ENCODE measurements at places on chromosomes 5 and 9.

GRCh38 chr5:53366245-53366644 lies 114.2 kb upstream of the FST start:
- no peak for DNase-seq

DNA sequence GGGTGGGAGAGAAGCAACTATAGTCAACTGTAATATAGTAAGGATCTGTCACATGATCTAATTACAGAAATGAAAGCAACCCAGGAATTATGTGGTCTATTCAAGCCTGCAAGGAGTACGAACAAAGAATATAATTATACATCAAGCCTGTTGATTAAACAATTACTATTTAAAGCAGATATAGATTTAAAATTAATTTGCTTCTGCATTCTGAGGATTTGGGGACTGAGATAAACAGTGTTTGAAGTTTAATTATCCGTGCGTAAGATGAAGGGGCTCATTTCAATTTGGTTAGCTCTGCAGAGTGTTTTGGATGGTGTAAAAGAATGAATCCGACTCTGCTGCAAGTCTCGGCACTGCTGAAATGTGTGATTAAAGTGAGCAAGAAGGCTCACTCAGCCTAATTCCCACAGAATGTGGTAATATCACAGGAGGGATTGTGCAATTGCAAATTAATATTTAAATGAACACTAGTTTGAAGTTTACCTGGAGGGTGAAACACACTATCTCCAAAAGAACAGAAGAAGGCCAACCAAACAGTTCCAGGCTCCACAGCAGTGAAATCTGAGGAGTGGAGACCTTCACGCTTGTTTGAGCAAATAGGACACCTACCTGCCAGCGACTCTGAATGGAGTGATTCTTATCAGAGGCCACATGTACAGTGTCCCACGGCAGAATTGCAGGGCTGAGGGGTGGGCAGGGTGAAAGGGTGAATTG lies 420.6 kb upstream of the SLC30A5 start:
- DNase-seq, result no peak

GRCh38 chr5:96904054-96904931 lies 28.0 kb downstream of the ERAP2 start:
- no peak for DNase-seq

GRCh38 chr5:124706729-124707361 lies 39.6 kb downstream of the ZNF608 start:
- DNase-seq, result no peak

DNA sequence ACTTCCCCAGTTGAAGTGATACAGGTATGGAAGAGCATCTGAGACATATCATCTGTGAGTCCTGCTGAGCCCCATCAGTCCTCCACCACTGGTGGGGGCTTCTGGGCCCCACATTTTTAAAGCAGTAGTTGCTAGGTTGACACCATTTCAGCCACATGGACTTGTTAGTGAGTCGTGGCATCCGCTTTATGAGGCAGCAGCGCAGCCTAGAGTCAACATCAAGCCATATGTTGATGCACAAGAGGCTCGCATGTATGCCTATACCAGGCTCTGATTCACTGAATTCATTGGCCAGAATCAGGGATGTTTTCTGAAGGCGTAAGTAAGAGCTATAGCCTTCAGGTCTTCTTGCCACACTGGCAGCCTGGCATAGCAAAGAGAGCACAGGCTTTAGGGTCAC lies 26.8 kb downstream of the ZNF346 start:
- no peak for DNase-seq
